ENCODE measurements at places on chromosomes 2 and 18.

- DNase-seq, result peak; percentile 7
Observed at GRCh38 chr2:151051574-151052220, 210.0 kb downstream of the RBM43 start.

- DNase-seq, result no peak
Observed at GRCh38 chr18:49976795-49977560, 163.6 kb upstream of the ACAA2 start.

DNA sequence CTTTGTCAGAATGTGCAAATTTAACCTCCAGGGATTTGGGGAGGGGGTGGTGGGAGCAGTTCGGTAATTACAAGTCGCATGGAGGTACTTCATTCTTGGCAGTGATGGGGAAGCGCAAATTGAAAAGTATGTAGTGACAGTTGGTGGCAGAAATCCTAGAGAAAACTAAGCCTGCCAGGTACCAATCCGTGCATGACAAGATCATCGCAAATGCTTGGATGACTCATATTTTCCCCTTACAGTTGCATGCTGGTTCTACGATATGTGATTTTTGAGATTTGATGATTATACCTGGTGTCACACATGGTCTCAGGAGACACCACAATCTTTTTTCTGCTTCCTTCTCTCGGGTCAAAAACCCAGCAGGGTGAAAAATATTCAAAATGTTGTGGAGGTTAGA, 479.7 kb upstream of the ID2 start:
- peak; percentile 25 for DNase-seq

DNA sequence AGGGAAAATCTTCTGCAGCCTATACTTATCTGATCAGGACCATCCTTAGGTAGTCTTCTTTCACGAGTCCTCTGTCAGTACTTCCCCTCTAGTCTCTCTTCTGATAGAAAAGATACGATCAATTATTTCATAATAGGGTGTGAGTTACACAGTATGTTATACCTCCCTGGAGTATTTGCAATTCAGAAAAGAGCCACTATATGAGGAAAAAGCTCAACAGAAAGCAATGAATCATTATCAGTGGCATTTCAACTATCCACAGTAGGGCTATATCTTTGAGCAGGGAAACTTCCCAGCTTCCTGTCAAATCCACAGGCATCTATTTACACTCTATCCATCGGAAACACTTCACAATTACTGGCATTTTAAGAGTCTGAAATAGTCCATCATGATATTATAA, 105.3 kb upstream of the ACVR2A start:
- DNase-seq, result no peak

GRCh38 chr2:100294162-100294497, 28.2 kb downstream of the LONRF2 start:
- no peak for DNase-seq

- no peak for DNase-seq
Observed at GRCh38 chr2:165469417-165469816, at the start of gene CSRNP3. Gene CSRNP3 (plus strand): TSS chr2:165469698. CDS start chr2:165595066, 125,368 bp downstream.

DNA sequence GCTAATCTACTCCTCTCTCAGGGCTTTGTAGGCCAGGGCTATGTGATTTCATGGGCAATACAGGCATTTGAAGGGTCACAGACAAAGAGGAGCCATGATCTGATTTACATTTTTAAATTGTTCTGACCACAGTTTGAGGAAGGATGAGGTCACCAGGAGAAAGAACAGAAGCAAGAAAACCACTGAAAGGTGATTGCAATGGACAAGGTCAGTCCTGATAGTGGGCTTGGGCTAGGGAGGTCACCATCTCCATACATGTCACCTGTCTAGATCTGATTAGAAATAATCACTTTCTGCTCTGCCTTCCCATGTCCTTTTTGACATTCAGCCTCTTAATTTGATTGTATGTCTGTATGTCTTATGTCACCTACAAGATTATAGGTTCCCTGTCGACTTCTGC, 248.9 kb upstream of the CWC22 start:
- DNase-seq, result no peak

DNA sequence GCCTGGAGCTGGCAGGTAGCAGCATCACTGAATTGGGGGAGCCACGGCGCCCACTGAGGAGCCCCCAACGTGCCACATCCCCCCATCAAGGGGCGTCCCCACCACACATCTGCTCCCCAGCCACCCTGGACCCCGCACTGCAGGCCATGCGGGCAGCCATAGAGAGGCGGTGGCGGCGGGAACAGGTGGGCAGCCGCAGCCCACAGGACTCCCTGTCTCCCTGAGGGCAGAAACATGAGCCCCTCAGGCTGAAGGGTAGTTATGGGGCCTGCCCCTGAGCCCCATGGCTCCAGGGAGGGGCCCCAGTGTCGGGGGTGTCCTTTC, 26.6 kb downstream of the CROCC2 start:
- no peak for DNase-seq

DNA sequence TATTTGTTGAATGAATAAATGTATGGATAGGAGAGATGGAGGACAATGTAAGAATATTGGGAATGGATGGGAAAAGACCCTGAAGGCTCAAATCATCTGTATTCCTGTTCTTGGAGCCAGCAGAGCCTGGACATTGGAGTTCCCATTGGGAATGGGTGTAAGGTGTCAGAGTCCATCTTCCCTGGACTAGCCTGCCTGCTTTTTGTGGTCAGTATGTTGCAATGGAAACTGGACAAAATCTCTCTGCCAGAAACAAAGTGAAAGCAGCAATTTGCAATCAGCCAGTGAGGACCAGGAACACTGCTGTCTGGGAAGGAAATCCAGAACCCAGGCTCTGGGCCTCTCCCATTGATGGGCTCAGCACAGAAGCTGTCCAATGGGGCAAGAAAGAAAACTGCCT, 83.5 kb upstream of the SKOR2 start:
- DNase-seq, result no peak

DNA sequence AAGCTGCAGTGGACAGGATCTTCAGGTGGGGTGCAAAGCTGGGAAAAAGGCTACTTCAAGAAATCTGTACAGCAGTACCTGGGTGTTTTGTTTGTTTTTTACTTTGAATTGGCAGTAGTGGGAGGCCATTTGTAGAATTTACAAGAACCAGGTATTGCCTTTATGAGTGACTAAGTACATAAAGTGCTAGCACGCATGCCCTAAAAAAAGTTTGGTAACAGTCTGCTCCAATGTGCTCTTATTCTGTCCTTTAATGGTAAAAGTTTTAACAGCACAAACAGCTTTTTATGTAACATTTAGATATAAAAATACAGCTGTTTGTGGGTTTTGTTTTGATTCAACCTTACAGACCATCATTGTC, 17.2 kb downstream of the REV1 start:
- no peak for DNase-seq

GRCh38 chr18:54163453-54163852, 61.0 kb downstream of the MBD2 start:
- no peak for DNase-seq

DNA sequence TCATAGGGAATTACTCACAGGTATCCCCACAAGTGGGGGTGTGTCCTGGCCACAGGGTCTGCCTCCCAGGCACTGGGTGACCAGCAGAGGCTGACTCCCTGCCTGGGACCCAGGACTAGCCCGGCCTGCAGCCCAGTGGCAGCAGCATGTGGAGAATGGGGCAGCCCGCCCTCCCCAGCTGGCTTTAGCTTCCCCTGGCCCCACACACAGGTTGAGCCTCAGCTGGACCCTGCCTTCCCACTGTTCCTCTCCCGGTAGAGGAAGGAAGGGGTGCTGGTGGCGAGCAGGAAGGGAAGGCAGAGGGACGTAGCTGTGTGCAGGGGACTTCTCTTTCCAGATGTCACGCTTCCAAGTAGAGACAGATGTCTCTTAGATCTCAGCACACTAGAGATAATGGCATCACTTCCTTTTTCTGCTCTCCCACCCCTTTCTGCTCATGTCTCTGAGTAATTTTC, 51.4 kb downstream of the EMILIN2 start:
- no peak for DNase-seq

Measured in GM12891 (cell line).